SK-N-DZ (cell line): ENCODE measurements at places on chromosomes 7 and 10.

GRCh38 chr10:19936289-19936688 is 120.1 kb downstream of the PLXDC2 start:
- DNase-seq = no peak

GRCh38 chr10:9163699-9164098 is 1109.2 kb downstream of the GATA3 start:
- DNase-seq = no peak

GRCh38 chr10:84590327-84591193 is 262.2 kb downstream of the CCSER2 start:
- DNase-seq = no peak

DNA sequence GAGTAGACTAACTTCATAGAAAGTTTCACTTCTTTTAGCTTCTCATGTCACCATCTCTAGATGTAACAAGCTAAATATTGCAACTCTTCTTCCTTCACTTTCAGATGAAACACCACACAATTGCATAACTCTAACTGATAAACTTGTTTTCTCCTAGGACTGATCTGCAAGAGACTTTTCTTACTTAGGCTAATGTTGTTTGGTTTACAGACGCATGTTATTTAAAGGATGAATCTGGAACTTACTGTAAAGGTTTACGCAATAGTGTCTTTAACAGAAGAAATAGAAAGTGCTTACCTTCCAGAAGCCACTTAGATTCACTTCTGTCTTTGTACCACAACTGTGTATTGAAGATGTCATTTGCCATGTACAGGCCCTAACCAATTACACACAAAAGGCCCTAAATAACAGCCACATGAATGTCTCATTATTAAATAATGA is 22.1 kb upstream of the ZC3HAV1 start:
- DNase-seq = no peak

DNA sequence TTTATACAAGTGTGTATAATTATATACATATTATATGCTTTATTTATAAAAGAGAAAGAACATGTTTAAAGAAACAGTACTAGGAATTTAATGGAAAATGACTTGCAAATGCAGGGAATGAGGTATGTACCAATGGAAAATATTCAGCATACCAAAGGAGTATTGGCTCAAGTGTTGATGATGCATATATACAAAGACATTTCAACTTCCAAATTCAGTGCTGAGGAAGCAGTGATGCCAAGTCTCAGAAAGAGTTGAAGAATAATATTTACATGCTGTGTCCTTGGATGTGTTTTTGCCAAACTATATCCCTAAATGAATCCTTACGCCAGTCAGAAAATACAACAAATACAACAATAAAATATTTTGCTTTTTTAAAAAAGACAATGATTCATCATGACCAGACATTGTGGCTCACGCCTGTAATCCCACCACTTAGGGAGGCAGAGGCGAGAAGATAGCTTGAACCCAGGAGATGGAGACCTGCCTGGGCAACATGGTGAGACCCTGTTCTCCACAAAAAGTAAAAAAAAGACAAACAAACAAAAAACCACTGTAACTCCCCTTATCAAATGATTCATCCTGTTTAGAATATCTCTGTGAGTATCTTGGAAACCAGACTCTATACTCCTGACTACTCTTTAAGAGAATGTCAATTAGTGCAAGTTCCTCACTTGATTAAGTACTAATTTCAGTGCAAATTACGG is 157.2 kb downstream of the CHRM2 start:
- no peak for DNase-seq

DNA sequence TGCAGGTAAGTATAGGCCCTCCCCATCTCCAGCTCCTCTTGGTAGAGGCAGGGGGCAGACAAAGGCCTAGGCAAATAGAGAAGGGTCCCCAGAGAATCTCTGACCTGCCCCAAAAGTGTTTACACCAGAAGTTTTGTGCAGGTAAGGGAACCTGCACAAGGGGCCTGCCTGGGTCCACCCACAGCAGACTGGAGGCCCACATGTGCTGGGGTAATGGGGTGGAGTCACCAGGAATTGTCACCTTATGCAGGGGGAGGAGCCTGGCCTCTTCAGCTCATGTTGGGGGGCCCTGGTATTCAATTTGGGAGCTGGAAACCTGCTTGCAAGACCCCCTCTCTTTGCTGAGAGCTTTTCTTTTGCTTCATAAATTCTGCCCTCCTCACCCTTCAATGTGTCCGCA is 302.7 kb downstream of the ZEB1 start:
- no peak for DNase-seq

GRCh38 chr10:50604049-50604640 is 19.6 kb downstream of the SGMS1 start:
- no peak for DNase-seq

DNA sequence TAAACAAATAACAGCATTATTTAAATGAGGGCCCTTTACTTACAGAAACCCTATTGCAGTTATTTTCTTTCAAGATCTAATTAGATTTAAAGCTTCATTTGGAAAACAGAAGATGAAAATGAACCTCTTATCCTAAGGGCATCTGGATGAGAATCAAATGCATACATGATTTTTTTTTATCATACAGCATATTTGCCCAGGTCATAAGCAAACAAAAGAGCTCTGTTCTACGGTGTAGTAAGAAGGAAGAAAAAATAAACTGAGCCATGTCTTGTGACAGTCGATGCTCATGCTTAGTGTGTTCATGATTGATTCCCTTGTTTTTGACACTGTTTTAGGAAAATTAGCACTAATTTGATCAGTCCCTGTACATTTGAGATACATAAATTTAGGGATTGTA is 202.6 kb upstream of the RNF32 start:
- DNase-seq = no peak

DNA sequence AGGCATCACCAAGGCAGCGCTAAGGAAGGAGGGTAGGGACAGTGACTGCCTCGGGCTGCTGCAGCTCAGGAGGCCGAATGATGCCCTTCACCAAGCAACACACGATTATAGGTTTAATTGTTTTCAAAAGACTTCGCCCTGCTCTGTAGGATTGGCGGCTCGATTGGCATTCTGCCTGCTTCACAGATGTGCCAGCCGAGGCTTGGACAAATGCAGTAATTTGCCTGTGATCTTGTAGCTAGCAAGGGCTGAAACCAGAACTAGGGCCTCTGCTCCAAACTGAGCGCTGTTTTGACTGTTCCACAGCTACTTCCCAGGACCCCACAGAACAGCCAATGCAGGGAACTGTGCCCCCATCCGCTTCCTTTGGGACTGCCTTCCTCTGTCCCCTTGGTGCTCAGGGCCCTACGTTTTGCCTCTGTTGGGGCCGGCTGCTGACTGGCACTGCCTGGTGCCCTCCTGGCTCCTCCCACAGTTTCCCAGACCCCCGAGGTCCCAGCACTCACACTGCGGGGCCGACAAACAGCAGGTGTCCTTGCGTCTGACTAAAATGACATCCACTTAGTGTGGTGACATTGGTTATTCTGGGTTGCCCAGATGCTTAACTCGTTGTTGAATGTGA is 62.6 kb upstream of the EN2 start:
- no peak for DNase-seq

- no peak for DNase-seq
Measured at GRCh38 chr10:127986531-127987466, 79.9 kb downstream of the PTPRE start.

GRCh38 chr10:70915206-70915605 is 26.8 kb upstream of the PCBD1 start:
- no peak for DNase-seq

GRCh38 chr7:107064255-107064654 is 19.8 kb downstream of the PRKAR2B start:
- no peak for DNase-seq

DNA sequence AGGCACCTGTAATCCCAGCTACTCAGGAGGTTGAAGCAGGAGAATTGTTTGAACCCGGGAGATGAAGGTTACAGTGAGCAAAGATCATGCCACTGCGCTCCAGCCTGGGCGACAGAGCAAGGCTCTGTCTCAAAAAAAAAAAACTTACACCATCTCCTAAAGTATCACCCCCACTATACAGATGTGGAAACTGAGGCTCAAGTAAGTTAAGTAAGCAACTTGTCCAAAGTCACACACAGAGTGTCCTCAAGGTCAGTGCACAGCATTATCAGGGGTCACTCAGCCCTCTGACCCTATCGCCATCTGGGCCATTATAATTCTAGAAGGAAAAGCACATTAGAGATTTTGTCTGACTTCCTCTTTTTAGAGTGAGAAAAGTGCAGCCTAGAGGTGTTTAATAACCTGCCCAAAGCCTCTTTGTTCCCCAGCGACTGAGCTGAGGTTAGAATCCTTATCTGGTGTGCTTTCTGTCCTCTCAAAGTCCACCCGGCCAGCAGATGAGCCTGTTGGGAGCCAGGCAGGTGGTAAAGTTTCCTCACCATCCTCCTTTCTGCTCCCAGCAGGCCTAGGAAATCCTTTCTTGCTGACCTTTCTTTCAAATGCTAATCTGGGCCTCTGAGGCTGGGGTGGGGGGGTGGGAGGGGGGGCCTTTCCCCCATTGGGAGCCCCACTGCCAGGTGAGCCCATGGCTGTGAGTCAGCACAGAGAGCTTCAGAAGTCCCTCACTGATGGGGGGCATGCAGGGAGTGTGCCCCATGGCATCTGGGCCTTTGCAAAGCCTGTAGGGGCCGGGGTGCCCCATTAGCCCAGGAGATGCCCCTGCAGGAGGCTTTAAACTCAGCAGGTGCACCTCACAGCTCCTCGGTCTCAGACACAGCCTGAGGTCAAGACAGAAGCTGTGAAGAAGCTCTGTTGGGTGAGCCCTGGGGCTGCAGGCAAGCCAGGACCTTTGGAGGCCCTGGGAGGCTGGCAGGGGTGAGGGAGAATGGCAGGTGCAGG is 12.0 kb upstream of the KCNMA1 start:
- no peak for DNase-seq

DNA sequence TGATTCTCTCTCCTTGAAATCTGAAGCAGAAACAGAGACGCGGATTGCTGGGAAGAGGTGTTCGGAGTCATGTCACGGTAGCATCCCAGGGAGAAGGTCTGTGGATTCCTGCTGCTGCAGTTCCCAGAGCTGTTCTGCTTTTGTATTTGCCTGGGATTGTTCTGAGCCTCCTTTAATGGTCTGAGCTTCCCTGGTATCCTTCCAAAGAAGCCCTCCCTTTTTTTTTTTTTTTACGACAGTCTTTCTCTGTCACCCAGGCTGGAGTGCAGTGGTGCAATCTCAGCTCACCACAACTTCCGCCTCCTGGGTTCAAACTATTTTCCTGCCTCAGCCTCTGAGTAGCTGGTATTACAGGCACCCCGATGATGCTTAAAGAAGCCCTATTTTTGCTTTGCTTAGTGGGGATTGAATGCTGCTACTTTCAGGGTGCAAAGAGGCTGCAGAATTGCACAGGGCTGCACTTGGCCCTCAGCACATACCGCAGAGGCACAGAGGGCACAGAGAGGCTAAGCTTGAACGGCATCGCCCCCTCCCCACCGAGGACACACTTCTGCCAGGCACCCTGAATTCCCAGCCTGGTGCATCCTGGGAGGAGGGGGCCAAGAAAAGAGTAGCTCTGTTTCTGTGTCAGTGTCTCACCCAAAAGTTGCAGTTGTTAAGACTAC is 208.6 kb upstream of the GALNT17 start:
- no peak for DNase-seq

- DNase-seq = no peak
Measured at GRCh38 chr10:71128311-71128980, 83.9 kb upstream of the UNC5B start.

DNA sequence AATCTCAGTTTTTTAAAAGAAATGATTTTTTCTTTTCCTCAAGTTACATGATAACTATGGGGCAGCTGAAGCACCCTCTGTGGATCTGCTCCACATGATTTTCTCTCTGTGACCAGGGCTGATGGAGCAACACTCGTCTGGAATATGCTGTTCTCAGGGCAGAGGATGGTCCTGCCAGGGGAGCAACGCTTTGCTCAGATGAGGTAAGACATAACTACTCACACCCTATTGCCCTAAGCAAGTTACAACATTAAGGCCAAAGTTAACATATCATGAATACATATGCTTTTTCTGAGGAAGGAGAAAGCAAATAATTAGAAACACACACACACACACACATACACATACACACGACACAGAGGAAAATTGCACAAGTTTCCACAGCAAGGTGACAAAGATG is 71.4 kb downstream of the CALCR start:
- no peak for DNase-seq

DNA sequence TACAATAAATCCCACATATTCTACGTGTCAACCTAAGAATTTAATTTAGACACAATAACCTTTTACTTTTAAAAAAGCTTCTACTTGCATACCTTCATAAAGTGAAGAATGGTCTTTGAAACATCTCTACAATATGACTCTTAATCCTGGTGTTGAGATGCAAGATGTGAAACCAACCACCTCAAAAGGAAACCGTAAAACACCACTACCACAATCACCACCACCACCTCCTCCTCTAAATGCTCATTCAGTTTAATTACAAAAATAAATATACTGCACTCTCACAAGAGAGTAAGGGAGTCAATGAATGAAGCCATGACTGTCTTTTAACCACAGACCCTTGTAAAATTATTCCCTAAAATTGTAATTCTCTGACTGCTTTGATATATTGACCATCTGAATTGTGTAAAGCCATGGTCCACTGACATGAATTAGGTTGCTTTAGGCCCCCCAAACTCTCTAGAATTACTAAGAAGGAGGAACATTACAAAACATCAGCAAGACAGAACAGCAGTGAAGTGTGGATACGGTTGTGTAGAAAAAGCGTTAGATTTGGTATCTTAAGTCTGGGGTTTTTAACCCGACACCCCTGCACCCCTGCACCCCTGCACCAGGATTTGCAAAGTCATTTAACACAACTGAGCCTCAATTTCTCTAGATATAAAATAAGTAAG is 171.4 kb downstream of the SFMBT2 start:
- DNase-seq = no peak

DNA sequence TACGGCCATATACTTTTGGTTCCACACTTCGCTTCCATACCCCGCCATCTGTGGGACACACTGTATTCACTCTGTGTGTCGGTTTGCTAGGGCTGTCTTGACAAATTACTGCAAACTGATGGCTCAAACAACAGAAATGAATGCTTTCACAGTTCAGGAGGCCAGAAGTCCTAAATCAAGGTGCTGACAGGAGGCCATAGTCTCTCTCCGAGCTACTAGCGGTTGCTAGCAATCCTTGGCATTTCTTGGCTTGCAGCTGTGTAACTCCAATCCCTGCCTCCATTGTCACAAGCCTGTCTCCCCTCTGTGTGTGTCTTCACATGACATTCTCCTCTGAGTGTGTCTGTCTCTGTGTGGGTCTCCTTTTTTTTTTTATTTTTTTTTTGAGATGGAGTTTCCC is 28.9 kb upstream of the BMPR1A start:
- no peak for DNase-seq

GRCh38 chr10:119663866-119664698 is 12.9 kb downstream of the BAG3 start:
- peak; percentile 70 for DNase-seq

DNA sequence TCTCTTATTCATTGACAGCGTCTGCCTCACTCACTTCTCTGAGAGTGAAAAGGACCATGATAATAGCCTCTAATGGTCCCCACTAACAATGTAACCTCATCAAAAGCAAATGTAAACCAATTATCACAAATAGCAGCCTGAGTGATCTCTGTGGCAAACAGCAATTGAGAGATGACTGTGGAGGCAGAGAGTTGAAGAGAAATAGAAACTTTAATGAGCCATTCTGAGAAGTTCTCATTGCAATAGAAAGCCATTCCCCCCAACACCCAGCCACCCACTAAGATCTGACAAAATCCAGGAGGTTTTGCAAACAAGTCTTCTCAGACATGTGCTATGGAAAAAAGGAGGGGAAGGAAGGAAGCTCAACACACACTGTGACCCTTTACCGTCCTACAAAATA is 44.2 kb upstream of the RNF148 start:
- no peak for DNase-seq

- no peak for DNase-seq
Measured at GRCh38 chr7:41702635-41703371, at the start of gene INHBA. INHBA (minus strand) TSS chr7:41703090; CDS start chr7:41700374, 2,716 bp downstream.
